ENCODE measurements at places on chromosomes 16 and 17.
A peak's percentile ranks its signal among the peaks of the same experiment; 100 is the strongest.

GRCh38 chr16:48385253-48386150 lies at the start of gene SIAH1:
SIAH1 (minus strand) TSS chr16:48385413; CDS start chr16:48362428, 22,985 bp downstream.
- peak; percentile 88 for DNase-seq

DNA sequence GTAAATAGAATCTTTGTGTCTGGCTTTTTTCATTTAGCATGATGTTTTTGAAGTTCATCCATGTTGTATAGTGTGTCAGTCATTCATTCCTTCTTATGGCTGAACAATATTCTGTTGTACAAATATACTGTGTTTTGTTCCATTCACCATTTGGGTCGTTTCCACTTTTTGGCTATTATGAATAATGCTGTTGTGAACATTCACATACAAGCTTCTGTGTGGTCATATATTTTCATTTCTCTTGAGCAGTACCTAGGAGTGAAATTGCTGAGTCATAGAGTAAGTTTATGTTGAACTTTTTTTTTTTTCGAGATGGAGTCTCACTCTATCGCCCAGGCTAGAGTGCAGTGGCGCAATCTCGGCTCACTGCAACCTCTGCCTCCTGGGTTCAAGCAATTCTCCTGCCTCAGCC lies 32.3 kb upstream of the TAOK1 start:
- no peak for DNase-seq

DNA sequence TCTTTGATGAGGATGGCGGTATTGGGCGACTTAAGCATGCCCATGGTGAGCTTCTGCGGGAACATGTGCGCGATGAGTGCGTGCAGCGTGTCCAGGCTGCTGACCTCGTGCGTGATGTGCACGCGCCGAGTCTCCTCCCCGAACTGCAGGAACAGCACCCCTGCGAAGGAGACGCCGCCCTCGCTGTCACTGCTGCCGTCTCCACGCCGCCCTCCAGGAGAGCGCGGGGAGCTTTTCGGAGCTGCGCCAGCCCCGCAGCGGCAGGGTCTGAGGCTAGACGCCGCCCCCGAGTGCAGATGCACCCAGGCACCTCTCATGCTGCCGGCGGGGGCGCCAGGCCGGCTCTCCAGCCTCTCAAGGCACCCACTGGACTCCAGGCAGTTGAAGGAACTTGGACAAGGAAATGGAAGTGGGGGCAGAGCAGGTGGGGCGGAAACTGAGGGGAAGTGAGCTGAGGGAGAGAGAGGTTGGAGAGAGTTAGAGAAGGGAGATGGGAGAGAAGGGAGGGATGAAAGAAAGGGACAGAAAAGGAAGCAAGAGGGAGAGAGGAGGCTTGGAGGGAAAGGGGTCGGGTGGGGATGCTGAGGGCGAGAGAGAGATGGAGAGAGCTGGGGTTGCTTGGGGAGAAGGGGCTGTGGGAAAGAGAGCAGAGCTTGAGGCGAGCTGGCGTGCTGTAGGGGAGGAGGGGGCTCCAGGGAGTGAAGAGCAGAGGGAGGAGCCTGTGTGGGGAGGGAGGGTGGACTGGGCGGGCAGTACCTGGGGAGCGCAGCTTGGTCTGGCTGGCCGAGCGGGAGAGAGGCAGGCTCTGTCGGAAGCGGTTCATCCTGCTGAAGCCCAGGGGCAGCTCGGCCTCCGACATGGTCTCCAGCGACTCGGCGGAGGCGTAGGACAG lies 42.1 kb downstream of the SRCIN1 start:
- DNase-seq, result no peak

- no peak for DNase-seq
Observed at GRCh38 chr16:54455030-54455725, 168.6 kb upstream of the IRX3 start.

GRCh38 chr16:82699711-82700495 lies 73.1 kb downstream of the CDH13 start:
- peak; percentile 87 for DNase-seq

DNA sequence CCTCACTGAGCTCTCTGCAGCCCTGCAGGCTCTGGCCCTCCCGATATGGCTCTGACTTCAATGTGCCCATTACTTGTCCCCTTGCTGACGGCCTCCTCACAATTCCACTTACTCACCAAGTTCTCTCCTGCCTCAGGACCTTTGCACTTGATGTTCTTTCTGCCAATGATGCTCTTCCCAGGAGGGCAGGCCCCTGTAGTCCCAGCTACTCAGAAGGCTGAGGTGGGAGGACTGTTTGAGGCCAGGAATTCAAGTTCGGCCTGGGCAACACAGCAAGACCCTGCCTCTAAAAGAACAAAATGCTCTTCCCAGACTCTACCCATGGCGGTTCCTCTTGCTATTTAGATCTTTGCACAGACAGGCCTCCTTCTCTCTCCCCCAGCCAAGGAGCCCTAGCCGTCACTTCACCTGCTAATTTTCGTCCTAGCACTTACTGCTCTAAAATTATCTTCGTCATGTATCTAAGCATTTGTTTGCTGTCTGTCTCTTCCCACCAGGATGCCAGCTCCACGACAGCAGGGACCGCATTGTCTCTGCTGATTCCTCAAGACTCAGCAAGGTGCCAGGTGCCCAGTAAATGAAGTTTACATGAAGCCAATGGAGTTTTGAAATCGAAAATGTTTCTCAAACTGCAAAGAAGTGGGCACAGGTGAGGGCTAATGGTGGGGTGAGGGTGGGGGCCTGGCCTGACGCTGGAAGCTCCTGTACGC lies 626 bp upstream of the RAI1 start:
- no peak for DNase-seq

DNA sequence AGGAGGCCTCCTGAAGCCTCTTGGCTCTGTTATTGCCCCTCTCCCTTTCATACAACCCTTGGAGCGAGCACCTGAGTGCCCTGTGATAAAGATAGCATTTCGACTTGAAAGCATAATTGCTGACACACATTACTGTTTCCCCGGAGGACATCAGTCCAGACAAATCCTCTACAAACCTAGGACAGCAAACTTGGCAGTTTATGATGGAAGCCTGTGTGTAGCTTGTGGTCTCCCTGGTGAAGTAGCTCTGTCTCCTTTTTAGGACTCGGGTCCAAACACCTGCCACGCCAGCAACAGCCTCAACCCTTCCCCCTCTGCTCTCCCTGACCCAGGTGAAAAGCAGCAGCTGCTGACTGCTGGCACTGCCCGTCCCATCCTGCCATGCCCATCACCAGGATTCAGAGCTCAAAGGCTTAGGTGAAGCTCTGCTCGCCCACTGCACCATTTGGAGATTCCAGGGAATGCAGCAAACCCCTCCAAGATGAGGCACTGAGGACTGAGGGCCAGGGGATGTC lies 55.9 kb downstream of the IRX6 start:
- no peak for DNase-seq

DNA sequence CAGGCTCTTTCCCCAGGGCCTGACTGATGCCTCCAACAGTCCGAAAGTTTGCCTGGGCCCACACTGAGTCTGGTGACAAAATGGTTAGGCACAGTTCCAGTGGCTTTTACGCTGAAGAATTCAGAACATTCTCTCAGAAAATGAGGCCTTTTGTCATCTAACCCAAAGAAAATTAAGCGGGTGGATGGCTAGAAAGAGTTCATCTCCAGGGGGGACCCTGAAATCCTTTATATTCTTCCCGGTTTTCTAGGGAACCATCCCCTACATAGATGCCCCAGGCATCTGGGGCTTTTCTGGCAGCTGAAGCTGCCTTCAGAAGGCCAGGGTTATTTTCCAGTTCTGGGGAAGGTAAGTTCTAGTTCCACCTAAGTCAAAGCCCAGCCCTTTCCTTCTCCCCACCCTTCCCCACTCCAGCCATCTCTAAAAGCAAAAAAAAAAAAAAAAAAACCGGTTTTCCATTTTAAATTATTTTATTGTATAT lies 2.2 kb downstream of the RASD1 start:
- DNase-seq, result no peak

DNA sequence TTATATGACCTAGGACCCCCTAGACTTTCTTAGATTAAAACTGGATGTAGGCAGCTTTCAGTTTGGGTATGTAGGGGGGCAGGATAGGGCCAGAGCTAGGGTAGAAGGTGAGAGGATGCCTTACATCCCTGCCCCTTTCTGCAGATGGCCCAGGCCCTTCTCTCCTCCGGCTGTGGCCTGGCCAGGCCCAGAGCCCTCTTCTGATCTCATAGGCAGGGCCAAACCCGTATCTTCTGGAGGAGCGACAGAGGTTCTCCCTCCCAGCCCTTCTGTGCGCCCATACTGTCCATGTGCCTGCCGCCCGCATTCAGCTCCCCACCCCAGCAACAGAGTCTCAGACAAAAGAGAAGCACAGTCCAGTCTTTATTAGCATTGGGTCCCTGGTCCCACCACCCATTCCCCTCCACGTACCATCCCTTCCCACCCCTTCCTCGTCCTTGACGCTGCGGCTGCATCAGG lies 2.0 kb upstream of the TSPOAP1 start:
- no peak for DNase-seq

- no peak for DNase-seq
Observed at GRCh38 chr17:15250135-15250860, 14.8 kb downstream of the PMP22 start.

- no peak for DNase-seq
Observed at GRCh38 chr16:85901773-85902365, 2.9 kb downstream of the IRF8 start.

- no peak for DNase-seq
Observed at GRCh38 chr17:57467801-57468200, 211.5 kb downstream of the MSI2 start.

- no peak for DNase-seq
Observed at GRCh38 chr16:50685462-50686063, 4.5 kb upstream of the SNX20 start.

DNA sequence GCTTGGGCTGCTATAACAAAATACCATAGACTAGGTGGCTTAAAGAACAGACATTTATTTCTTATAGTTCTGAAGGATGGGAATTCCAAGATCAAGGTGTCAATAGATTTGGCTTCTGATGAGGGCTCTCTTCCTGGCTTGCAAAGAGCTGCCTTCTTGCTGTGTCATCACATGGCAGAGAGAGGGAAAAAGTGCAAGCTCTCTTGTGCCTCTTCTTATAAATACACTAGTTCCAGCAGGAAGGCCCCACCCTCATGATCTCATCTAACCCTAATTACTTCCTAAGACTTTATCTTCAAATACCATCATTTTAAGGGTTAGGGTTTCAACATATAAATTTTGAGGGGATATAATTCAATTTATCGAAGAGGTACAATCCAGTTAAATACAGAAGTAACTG lies 30.6 kb downstream of the ABCA9 start:
- no peak for DNase-seq

- peak; percentile 41 for DNase-seq
Observed at GRCh38 chr16:74667255-74667700, 601 bp upstream of the RFWD3 start.

- DNase-seq, result peak; percentile 47
Observed at GRCh38 chr16:88430524-88431446, 22.3 kb upstream of the ZFPM1 start.

- no peak for DNase-seq
Observed at GRCh38 chr16:15993128-15993527, 43.7 kb downstream of the ABCC1 start.

GRCh38 chr17:74822939-74823367 lies 36.7 kb downstream of the GRIN2C start:
- no peak for DNase-seq

DNA sequence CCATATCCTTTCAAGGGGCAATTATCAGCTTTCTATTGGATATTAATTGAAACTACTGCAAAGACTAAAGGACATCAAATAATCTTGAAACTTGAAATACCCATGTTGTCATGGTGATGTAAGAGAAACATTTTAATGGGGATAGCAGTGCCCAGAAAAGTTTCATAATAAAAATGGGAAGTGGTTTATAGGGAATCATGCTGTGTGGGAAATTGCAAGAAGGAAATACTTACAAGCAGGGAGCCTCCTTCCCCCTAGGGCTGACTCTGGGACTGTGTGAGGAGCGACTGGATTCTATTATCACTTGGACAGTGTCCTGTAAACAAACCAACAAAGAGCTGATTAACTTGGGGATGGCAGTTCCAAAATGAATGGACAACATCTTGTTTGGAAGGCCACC lies 1393.1 kb upstream of the GOT2 start:
- DNase-seq, result no peak

GRCh38 chr16:3216263-3216640 lies 18.7 kb downstream of the ZNF200 start:
- DNase-seq, result no peak

GRCh38 chr17:73625991-73626673 lies 18.1 kb downstream of the SDK2 start:
- DNase-seq, result no peak

GRCh38 chr17:561116-561515 lies 153.5 kb downstream of the VPS53 start:
- DNase-seq, result peak; percentile 59

GRCh38 chr16:66600477-66600876 lies 4.0 kb upstream of the CMTM3 start:
- DNase-seq, result no peak

DNA sequence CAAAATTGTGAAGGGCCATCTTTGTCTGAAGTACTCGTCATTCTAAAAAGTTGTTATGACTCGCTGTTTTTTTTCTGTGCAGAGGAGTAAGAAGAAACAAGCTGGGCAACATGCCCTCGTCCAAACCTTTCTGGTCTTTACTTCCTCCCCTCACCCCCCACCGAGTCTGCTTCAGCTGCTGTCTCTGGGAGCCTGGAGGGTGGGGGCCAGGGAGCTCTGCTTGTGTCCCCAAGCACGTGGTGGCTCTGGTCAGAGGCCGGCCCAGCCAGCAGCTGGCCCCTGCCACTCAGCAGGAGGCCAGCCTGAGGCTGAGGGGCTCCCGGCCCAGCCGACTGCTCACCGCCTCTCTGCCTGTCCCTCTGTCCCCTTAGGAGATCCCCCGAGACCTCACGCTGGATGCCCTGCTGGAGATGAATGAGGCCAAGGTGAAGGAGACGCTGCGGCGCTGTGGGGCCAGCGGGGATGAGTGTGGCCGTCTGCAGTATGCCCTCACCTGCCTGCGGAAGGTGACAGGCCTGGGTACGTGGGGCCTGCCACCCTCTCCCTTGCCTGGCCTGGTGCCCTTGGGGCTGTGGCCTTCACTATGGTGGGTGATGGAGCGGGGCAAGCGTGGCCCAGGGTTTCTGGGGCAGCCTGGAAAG lies 53.7 kb upstream of the LGALS9 start:
- no peak for DNase-seq

DNA sequence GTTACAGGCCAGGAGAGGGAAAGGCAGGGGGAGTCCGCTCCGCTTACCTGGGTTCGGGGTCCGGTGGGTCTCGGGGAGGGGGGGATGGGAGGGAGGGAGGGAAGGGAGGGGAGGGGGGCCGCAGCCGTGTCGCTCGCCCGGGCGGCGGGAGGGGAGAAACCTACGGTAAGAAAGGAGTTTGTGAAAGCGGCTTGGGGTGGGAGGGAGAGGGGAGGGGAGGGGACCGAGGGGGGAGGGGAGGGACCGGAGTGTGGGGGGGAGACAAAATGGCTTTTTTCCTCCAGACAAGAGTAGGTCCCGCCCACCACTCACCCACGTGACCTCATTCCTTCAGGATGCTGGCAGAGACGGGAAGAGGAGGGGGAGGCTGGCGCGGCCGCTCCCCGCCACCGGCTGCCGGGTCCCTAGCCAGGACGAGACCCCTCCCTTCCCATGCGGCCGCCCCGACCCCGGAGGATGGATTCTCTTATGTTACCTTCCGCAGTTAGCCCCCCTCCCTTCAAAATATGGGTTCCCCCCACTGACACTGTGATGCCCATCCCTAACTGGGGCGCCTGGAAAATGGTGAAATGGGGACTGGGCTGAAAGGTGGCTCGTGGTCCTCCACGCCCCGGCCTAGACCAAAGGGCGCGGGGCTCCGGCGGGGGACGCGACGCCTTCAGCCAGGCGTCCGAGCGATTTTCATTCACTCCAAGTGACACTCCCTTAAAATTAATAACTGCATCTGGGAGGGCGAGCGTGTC lies at the start of gene PCGF2:
Gene PCGF2 (minus strand): TSS at position 188 of the 743 bp plus-strand sequence. CDS start 7,934 bp downstream, outside the sequence.
- peak; percentile 92 for DNase-seq
